ENCODE measurements at places on chromosomes 6 and 20.

GRCh38 chr6:115898246-115898645 lies 162.4 kb downstream of the FRK start:
- DNase-seq, result no peak

GRCh38 chr6:16928387-16928786 lies 167.1 kb upstream of the ATXN1 start:
- no peak for DNase-seq

GRCh38 chr6:143549221-143549948 lies 37.9 kb upstream of the FUCA2 start:
- no peak for DNase-seq

DNA sequence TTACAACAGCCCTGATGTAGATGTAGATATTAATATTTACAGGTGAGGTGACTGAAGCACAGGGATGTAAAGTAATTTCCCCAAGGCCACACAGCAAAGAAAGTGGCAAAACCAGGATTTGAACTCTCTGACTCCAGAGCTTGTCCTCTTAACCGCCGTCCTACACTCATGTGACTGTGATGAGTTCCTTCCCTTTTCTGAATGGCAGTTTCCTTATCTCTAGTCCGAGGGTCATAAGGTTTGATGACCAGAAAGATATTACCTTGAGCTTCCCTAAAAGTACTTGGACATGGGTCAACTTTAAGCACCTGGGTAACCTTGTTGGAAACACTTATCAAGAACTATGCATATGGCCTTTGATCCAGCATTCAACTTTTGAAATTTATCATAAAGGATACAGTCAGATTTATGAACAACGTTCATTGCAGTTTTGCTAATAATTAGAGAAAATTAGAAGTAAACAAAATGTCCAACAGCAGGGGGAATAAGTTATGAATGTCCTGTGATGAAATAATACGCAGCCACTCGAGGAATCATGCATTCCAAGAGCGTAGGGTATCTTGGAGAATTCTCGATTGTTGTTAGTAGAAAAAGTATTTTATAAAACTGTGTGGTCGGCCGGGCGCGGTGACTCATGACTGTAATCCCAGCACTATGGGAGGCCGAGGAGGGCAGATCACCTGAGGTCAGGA lies 2.3 kb upstream of the TLDC2 start:
- peak; percentile 20 for DNase-seq

DNA sequence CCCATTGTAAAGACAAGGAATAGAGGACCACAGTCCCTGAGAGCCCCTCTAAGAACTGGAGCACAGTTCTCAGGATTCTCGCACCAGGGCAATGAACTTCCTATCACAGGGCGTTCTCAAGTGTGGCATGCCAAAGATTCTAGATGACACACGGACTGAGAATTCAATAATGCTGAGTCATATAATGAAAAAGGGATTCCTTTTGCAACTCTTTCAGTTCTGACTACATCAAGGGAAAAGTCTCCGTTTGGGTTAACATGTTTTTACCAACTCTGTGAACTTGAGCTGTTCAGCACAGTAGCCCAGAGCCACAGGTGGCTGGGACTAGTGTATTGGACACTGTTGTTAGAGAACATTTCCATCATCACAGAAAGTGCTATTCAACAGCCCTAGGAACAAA lies 3.4 kb downstream of the MED20 start:
- peak; percentile 28 for DNase-seq

DNA sequence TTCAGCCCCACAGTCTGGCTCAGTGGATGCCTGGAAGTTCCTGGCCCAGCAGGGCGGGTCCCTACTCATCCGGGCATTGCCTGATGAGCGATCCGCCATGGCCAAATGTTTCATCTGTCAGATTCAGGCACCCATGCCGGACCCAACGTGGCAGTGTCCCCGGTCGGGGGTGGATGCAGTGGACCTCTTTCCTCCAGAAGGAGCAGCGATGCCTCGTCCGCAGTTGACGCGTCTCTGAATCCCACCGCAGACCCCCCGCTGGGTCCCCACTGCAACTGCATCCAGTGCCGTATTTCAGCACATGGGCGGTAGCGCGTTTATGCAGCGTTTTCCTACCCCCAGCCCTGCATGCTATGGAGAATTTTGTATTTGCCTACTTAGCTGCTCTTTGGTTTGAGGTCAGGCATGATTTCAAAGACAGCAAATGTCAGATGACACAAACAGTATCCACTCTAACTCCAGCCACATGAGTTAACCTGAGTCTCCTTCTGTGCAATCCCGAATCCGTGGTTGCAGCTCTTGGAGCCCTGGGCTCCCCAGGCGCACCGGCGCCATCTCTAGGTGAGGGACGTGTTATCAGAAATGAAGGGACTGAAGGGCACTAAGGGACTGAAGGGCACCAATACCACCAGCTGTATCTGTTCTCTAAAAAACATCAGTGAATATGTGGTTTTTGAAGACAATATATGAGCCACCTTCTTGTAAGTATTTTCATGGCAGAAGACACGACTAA lies 72.6 kb upstream of the THBS2 start:
- peak; percentile 18 for DNase-seq

Data from CD14-positive monocyte (primary cell).